ENCODE measurements at places on chromosomes 11 and 22. TPM values are rescaled to one million over a fixed set of nuclear protein-coding genes. Genes with fewer than 3 reads are reported as not detected.

GRCh38 chr11:119218141-119218878, 12.2 kb downstream of the CBL start:
- no peak for DNase-seq

The TUB gene
- 0.08 TPM for total RNA-seq

The OR6Q1 gene
- total RNA-seq, result not detected

DNA sequence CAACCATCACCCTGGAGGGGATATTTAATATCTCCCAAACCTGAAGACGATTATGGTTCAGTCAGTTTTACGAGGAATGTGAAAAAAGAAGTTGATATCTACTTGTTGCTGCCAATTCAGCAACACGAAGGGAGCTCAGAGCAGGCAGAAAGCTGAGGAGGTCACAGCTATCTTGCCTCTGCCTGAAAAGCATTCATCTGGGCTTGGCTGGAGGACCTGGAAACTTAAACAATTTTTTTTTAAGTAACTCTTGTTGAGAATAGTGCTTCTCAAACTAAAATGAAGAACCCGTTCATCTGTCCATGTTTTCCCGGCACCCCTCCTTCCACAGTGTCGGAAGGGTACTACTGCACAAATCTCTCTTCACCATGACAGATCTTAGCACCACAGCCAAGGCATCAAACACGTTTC, 98.9 kb downstream of the MICAL3 start:
- DNase-seq, result no peak

DNA sequence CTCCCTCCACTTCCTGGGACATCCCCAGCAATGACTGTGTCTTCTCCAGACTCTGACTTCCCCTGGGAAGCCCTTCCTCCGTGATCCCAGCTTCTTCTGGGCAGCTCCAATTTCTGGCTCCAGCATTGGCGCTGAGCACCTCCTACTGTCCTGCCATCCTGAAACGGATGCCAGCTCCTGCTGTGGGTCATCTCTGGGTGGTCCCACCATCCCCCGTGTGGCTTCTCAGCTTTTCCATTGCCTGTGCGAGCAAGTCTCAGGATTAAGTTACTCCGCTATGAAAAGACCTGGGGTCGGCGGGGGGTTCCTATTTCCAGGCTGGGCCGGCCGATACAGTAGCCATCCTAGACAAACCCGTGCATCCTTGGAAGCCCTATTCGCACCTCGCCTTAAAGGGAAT, 55.4 kb upstream of the FADD start:
- no peak for DNase-seq

The NEFH gene
- total RNA-seq, result 0.87 TPM

GRCh38 chr11:86497310-86497709, 122.6 kb downstream of the CCDC81 start:
- no peak for DNase-seq

The HMBS gene
- total RNA-seq, result 23.2 TPM

The C11orf16 gene
- total RNA-seq, result not detected
